ENCODE measurements at places on chromosomes 1 and 21. TPM values are rescaled to one million over a fixed set of nuclear protein-coding genes. Genes with fewer than 3 reads are reported as not detected.

NPR1 gene
- 2.7 TPM for total RNA-seq

PADI3 gene
- 0.18 TPM for total RNA-seq

KIF17 gene
- total RNA-seq: 4.3 TPM

TP73 gene
- total RNA-seq: 4.8 TPM

ITGB2 gene
- 2.3 TPM for total RNA-seq

NPHP4 gene
- 18.8 TPM for total RNA-seq

HMGCS2 gene
- total RNA-seq: not detected

ACP6 gene
- 15.2 TPM for total RNA-seq

KIRREL1 gene
- total RNA-seq: 20.6 TPM

CDK18 gene
- 58.1 TPM for total RNA-seq

OR2W3 gene
- 0.29 TPM for total RNA-seq

CFHR1 gene
- not detected for total RNA-seq

AMY1C gene
- not detected for total RNA-seq

YIPF1 gene
- total RNA-seq: 32.8 TPM

OPTC gene
- total RNA-seq: 0.27 TPM

RGS18 gene
- total RNA-seq: not detected

C1orf185 gene
- total RNA-seq: not detected

GNG12 gene
- 9.2 TPM for total RNA-seq

DNA sequence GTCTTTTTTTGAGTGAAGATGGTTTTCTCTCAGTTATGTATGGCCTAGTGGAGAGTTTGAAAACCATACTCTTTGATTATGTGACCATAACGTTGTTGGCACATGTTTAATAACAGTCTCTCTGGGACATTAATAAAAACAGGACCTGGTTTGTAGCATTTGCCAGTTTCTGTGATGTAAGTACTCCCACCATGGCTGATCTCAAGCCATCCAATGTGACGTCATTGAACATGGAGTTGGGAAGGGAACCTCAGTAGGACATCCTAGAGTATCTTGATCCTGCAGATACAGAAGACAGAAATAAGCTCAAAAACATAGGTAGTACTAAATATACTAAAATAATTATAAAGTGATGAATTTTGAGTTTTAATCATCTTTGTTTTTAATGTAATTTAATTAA, 107.0 kb downstream of the ACTL8 start:
- DNase-seq: no peak

GRCh38 chr1:109826930-109827349, 63.2 kb upstream of the EPS8L3 start:
- DNase-seq: peak; percentile 24

DNA sequence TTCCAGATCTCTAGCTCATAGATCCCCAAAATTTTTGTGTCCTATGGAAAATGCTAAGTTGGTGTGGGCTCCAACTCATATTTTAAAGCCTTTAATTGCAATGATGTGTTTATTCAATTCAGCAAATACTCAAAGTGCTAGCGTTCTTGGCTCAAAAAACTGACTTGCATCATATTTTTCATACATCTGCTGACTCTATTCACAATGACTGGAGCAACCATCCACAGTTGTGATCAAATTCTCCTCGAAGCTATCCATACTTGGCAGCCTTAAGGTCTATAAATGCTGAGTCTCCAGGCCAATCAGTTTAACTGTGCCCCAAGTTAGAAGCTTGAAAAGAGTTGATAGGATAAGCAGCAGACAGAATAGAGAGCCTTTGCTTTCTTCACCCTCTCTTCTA, 2.9 kb upstream of the ATP1A1 start:
- DNase-seq: no peak

- DNase-seq: no peak
Observed at GRCh38 chr1:82710091-82710490, 909.4 kb downstream of the ADGRL2 start.

- no peak for DNase-seq
Observed at GRCh38 chr1:192892934-192893333, 84.1 kb downstream of the RGS2 start.

DNA sequence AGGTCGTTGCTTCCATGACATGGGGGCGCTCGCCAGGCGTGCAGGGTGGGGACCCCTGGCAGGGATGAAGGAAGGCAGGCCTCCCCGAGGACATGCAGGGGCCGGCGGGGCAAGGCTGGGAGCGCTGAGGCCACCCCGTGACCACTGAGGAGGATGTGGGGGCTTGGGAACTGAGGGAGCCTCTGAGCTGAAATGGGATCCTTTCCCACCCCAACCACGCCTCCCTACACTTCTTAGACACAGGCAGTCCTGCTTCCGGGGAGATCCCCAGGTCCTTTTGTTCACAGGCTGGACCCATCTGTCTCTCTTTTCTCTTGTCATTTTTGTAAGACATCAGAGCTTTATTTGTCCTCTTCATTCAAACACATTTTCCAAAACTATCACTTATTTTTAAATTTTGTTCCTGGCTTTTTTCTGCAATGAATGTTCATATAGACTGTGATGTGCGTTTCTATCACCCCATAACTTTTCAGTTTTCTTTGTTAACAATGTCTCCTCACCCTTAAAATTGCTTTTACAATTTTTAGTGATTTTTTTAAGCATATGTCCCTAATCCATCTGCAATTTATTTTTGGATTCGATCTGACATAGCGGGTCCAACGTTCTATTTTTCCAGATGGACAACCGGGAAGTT, 156.7 kb upstream of the BACE2 start:
- no peak for DNase-seq

DNA sequence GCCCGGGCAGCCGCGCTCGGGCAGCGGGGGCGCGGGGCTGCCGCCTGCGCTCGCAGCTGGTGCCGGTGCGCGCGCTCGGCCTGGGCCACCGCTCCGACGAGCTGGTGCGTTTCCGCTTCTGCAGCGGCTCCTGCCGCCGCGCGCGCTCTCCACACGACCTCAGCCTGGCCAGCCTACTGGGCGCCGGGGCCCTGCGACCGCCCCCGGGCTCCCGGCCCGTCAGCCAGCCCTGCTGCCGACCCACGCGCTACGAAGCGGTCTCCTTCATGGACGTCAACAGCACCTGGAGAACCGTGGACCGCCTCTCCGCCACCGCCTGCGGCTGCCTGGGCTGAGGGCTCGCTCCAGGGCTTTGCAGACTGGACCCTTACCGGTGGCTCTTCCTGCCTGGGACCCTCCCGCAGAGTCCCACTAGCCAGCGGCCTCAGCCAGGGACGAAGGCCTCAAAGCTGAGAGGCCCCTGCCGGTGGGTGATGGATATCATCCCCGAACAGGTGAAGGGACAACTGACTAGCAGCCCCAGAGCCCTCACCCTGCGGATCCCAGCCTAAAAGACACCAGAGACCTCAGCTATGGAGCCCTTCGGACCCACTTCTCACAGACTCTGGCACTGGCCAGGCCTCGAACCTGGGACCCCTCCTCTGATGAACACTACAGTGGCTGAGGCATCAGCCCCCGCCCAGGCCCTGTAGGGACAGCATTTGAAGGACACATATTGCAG, 3.0 kb downstream of the ARTN start:
- peak; percentile 87 for DNase-seq

- no peak for DNase-seq
Observed at GRCh38 chr1:48495911-48496310, 23.9 kb upstream of the SPATA6 start.

DNA sequence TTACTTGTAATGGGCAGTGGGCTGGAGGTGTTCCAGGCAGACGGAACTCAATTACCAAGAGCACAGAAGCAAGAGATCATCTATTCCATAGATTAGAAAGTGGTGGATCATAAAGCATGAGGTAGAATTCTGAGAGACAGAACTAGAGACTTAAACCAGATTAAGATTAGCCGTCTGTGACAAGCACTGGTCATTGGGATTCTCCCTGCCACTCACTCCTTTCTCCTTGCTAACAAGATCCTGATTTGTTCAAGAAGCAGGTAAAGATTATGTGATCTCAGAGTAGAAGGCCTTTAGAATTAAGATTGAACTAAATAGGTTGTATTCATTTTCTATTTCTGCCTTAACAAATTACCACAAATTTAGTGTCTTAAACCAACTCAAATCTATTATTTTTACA, 1.5 kb upstream of the HSPA13 start:
- DNase-seq: no peak

DNA sequence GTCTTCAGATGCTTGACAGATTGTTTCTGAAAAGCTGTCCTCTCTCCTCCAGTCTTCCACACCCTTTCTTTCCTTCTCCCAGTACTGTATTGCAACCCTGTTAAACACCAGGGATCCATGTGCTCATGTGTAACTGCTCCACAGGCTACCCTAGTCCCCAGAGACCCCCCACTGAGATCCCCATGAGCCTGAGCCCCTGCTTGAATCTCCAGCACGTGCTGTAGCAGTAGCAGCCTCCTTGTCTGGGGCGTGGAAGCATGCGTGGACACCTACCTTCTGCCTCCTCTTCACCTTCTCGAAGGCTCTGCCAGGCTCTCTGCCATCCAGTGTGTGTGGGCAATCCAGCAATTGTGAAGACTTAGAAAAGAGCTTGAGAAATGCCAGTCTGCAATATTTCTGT, 25.2 kb downstream of the GPR137B start:
- DNase-seq: no peak

DNA sequence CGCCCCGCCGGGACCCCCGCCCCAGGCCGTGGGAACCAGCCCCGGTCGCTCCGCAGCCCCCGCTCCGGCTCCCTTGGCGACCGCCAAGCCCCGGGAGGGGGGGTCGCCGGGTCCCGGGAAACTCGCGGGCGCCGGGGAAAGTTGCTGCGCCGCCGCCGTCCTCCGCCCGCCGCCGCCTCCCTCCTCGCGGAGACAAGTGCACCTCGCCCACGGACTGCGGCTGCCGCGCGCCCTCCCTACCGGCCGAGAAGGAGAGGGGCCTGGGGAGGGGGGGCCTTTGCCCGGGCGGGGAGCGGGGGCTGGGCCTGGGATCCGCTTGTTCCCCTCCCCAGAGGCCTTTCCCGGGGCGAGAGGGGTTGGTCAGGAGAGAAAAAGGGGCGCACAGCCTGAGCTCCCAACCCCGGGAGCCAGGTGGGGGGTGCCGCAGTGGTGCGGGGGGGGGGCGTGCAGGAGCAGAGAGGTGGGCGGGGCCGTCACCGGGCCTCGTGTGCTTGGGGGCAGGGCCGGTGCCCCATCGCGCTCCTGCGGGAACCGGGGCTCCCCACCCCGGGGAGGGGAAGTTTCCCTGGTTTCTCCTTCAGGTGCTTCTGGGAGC, 592 bp downstream of the AGRN start:
- DNase-seq: peak; percentile 70

DNA sequence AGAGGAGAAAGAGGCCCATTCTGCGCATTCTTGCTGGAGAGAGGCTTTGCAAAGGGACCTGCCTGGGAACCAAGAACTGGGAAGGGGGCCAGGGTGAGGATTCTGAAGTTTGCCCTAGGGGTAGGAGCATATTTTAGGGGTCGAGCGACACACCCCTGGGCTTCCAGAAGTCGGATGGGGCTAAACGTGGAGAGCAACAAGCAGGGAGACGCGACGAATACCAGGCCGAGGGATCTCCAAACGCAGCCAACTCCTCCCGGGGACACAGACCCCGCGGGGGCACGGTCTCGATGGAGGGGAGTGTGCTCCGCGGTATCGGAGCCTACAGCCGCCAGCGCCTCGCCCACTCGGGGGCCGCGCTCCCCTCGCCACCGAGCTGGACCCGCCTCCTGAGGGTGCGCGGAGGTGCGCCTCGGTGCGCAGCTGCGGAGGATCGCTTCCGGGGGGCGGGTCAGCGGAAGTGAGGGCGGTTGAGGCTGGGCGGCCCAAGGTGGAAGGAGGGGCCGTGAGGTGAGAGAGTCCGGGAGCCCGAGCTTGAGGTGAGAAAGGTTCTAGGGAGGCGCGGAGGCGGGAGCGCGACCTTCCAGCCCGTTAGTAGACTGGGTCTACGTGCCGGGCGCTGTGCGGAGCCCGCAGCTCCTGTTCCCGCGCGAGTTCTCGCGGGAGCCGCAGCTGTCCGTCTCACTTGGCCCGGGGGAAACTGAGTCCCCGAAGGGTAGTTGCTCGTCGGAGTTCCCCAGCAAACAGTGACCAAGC, at the start of gene MTFR1L:
TSS of gene MTFR1L (plus strand) at position 464 of the 756 bp plus-strand sequence. CDS start 3,151 bp downstream, outside the sequence.
- DNase-seq: peak; percentile 95

DNA sequence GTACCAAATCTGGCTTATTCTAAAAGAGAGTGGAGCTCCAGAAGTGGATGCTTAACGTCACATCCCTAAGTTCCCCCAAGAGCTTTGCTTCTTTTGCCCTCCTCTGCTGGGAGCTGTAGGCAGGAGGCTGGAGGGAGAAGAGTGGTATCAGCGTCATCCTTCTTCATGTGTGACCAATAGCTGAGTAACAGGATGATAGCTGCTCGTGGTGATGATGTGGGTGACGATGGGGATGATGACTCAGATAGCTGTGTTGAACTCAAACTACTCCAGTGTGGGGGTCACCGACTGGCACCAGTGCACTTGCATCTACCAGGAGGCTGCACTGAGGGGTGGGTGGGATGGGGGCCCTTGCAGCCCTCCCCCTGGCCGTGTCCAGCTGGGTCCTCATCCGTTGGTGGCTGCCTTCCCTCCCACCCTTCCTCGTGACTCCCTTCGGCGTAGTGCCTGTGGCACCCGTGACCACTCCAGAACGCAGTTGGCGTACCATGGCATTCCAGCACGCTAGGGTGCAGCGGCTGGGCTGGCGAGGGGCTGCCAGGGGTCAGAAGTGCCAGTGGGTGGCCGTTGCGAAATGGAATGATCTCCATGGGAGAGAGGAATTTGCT, 1.1 kb downstream of the IGFN1 start:
- DNase-seq: no peak

- DNase-seq: no peak
Observed at GRCh38 chr1:192554904-192555303, 20.7 kb upstream of the RGS1 start.

- no peak for DNase-seq
Observed at GRCh38 chr1:232547938-232548484, 81.9 kb downstream of the SIPA1L2 start.

DNA sequence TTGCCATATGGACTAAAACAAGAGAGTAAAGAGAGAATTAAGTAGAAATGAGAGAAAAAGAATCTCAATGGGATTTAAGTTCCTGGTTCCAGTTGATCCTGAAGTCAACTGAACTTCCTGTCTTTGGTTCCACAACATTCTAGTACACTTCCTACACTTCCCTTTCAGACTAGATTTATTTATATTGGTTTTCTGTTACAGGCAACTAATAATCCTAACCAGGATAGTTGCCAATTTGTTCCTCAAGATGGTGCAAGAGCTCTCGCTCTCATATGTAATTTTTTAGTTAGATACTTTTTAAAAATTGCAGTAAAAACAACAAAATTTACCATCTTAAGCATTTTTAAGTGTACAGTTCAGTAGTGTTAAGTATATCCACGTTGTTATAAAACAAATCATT, 28.8 kb upstream of the TRIM45 start:
- no peak for DNase-seq

- DNase-seq: peak; percentile 48
Observed at GRCh38 chr1:115476616-115477015, 138.6 kb upstream of the NGF start.

All from endodermal cell (in vitro differentiated cells).